Pulmonary artery endothelial cell (primary cell): ENCODE measurements at places on chromosomes 3 and 15.
A peak's percentile ranks its signal among the peaks of the same experiment; 100 is the strongest.

GRCh38 chr15:31297575-31298456, 28.8 kb upstream of the KLF13 start:
- DNase-seq, result no peak

DNA sequence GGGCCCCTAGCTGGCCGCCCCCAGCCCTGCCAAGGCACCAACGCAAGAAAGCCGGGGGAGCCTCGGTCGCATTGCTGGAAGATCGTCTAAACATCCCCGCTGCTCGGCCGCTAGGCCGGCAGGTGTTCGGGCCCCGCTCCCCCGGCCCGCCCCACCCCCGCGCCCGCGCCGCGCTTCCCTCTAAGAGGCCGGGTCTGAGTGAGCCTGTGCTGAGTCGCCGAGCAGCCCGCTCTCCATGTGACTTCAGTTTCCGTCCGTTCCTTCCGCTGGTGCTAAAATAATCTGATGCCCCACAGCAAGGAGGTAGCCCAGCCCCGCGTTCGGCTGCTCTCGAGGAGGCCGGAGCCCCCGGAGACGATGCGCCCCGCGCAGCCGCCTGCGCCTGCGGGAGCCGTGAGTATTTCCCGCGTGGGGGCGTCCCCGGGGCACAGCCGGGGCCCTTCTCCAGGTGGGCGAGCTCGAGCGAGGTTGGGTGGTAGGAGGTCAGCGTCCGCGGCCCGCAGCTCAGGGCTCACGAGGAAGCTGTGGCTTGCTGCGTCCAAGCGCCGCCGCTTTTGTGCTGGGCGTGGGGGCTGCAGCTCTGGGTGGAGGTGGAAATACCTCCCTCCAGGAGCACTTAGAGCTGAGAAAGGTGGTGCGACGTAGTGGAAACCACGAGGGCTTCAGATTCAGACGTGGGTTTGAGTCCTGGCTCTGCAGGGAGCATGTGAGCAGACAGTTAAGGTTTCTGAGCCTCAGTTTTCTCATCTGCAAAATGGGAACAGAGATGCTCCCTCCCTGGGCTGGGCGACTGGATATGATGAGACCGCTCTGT, at the start of gene NRROS:
Gene NRROS (plus strand): TSS at position 212 of the 814 bp plus-strand sequence. CDS start 14,846 bp downstream, outside the sequence.
- no peak for DNase-seq

- DNase-seq, result no peak
Observed at GRCh38 chr3:129504471-129505100, 23.9 kb upstream of the RHO start.

DNA sequence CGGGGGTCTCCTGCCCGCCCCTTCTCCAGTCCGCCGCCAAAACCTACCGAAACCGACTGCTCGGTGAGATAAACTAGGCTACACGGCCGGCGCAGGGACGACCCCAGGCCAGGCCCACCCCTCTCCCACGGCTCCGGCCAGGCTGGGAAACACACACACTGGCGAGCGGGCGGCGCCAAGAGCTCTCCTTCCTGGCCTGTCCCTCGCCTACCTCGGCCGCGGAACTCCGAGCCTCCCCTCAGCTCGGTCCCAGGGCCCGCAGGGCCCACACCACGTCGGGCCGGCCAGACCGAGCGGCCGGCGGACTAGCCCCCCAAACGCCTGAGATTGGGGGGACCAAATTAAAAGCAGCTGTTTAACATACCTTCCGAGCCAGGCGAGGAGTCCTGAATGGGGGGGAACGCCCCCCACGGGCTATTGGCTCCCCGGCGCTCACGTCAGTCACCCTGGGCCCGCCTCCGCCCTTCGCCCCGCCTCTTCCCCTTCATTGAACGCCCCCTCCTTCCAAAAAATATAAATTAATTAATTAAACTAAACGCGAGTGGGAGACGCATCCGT, 4.0 kb upstream of the SIN3A start:
- DNase-seq, result no peak

GRCh38 chr3:128553560-128553959, 60.6 kb upstream of the GATA2 start:
- no peak for DNase-seq

- no peak for DNase-seq
Observed at GRCh38 chr3:21073561-21073960, 677.4 kb downstream of the ZNF385D start.

DNA sequence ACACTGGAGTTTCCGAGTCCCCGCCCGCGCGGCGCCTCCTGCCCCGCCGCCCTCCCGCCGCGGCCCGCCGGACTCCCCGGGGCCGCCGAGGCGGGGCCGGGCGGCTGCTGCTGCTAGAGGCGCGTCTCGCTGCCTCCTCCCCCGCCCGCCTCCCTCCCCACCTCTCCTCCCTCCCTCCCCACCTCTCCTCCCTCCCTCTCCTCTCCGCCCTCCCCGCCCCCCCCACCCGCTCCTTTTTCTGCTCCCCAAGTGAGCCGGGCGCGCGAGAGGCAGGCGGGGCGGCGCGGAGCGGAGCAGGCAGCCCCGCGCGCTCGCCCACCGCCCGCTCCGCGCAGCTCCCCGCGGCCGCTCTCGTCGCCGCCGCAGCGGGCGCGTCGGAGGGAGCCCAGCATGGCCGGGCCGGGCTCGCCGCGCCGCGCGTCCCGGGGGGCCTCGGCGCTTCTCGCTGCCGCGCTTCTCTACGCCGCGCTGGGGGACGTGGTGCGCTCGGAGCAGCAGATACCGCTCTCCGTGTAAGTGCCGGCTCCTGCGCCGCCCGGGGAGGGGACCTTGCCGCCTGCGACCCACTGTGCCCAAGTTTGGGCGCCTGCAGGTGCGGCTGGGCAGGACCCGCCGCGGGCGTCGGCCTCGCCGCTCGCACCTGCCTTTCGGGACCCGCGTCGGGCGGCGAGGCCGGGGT, at the start of gene CACNA2D3:
Gene CACNA2D3 (plus strand): TSS at position 229 of the 679 bp plus-strand sequence.
- DNase-seq, result no peak

DNA sequence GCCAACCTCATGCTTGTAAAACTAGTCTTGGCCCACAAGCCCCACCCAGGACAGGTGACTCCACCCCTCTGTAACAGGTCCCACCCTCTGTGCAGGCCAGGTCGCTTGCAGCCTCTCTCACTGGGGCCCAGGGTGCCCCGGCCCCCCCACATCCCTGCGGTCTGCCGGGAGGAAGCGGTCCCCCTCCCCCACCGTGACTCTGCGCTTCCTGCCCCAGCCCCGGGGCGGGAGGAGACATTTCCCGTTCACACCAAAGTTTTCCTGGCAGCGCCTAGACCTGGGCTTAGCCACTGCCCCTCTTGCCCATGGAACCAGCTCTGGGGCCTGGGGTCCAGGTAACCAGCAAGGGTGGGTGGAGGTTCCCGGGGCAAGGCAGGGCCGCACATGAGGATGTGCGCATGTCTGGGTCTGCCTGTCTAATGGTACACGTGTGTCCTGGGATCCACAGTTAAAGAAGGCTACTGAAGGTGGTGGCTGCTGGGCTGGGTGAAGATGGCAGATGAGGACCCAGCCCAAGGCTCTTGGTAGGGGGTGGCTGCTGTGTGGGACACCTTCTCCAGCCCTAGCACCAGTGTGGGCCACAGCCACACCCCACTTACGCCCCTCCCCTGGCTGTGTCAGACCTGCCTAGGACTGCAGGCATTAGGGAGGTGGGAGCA, 8.4 kb downstream of the NBEAL2 start:
- DNase-seq, result no peak

DNA sequence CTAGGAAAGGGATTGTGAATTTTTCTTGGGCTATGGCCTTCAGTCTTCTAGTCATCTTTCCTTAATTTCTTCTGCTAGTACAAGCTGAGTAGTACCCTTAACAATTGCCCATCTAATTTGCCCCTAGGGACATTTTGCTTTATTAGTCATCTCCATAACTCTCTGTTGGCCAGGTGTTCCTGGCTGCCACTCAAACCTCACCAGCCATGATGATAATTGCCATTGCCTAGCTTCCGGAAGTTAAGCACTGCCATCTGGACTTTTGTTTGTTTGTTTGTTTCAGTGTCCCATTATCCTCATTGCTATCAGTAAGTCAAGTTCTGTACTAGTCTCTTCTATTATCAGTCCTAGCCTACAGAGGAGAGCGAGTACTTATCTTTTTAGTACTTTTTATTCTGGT, 36.6 kb upstream of the UBL7 start:
- no peak for DNase-seq

DNA sequence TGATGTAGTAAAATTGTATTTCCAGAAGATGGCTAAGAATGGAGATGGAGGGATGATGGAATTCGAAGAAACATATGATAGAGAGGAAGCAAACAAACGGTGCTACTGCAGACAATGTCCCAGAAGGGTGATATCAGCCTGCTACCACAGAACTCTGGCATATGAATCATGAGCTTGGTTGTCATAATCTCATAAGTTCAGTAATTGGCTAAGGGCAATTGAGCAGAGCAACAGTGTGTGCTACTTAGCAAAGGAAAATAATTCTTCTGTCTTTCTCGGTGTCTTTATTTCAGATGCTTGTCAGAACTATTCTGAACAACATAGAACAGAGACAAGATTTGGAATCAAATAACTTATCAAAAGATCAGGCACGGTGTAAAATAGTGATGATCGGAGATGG, 407.3 kb downstream of the GBE1 start:
- DNase-seq, result no peak

DNA sequence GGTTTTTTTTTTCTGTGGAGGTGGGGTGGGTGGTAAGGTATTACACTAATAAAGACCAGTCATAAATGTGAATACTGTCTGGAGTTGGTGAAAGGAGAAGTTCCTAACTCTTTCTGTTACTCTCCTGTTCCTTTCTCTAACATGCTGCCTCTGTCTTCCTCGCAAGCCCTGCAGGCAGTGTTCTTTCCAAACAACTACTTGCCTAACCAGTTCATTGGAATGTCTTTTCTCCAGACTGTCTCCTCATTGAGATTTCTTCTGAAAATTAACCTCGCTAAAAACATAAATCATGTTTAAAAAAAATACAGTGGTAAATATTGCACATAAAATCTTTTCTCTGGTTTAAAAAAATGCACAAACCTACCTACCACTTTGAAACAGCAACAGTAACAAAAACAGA, 135.2 kb downstream of the TP63 start:
- no peak for DNase-seq

- no peak for DNase-seq
Observed at GRCh38 chr3:140736863-140737460, 59.1 kb downstream of the TRIM42 start.

GRCh38 chr3:51530485-51530884, 8.0 kb upstream of the RAD54L2 start:
- no peak for DNase-seq

GRCh38 chr3:61903931-61904657, 342.7 kb downstream of the PTPRG start:
- no peak for DNase-seq

- no peak for DNase-seq
Observed at GRCh38 chr3:3082234-3082924, 27.8 kb downstream of the IL5RA start.

DNA sequence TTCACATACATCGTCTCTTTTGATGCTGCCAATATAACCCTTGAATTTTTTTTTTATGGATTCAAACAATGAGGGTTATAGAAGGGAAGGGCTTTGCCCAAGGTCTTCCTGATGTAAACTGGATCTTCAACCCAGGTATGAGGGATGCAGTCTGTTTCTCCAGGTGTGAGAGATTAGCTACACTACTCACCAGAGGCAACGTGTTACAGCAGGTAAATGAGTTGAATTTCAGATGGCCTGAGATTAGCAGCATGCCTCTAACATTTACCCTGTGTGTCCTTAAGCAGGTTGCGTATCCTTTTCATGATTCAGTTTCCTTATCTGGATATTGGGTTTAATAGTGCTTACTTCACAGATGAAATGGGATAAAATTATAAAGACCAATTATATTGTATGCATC, 1.9 kb downstream of the RTP4 start:
- no peak for DNase-seq

GRCh38 chr3:116841003-116841735, 131.6 kb downstream of the TUSC7 start:
- no peak for DNase-seq

DNA sequence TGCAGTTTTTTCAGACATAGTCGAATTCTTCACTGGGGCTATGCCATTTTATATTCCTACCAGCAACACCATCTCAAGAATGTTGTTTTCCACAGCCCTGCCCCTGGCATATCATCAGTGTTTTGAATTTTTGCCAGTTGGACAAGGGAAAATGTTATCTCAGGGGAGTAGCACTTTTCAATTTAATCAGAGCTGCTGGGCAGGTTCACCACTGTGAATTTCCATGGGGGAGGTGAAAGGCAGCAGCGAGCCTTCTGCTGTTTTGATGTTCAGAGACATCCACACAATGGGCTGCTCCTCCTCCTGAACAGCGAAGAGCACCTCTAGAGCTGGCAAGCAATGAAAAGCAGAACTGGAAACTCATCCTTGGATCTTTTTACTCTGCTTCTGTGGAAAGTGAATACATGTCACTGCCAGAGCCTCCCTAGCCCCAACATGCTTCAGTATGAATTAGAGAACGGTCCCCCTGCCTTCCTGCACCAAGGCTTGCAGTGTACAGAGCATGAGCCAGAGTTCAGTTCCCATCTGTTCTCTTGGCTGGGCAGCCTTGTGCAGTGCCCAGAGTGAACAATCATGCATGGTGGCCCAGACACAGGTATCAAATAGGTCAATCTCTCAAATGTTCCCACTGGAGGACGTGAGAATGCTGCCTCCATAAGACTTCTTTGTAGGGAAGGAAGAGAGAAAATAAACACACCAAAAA, 56.1 kb upstream of the RAD18 start:
- DNase-seq, result no peak

DNA sequence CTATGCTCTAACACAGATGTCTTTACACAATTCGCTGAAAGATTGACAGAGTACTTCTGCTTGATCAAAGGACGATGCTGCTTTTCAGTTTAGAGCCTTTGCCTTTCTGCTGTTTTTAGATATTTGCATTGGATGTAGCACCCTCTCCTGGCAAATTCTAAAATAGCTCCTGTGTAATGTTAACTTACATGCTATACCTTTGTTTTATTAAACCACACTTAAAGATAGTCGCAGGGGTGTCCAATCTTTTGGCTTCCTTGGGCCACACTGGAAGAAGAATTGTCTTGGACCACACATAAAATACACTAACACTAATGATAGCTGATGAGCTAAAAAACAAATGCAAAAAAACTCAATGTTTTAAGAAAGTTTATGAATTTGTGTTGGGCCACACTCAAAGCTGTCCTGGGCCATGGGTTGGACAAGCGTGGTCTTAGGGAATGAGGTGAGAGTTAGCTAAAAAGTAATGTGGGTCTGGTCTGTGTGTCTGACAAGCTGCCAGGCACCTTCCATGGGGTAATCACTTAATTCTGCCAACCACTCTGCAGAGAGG, 62.9 kb downstream of the ATG7 start:
- peak; percentile 46 for DNase-seq

DNA sequence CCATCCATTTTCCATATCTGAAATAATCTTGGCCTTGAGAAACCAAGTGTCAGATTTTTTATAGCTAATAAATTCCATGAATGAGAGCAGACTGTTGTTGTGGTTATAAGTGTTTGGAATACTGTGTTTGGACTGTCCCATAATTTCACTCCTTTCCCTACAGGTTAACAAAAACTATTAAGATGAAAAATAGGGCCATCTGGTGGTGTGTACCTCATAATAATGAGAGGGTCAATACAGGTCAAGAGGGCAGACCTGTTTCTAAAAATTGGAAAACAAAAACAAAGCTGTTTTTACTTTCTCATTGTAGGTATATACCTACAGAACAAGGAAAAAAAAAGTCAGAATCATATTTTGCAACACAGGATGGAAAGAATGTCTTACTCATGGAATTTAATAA, 553.8 kb upstream of the SGO1 start:
- DNase-seq, result no peak
